ENCODE measurements at places on chromosomes 16 and 17.

GRCh38 chr16:57658130-57658877, 9.8 kb upstream of the ADGRG3 start:
- no peak for DNase-seq

- no peak for DNase-seq
Observed at GRCh38 chr17:74618451-74618850, 5.1 kb downstream of the CD300E start.

- DNase-seq, result no peak
Observed at GRCh38 chr17:50884439-50885311, 18.5 kb upstream of the TOB1 start.

DNA sequence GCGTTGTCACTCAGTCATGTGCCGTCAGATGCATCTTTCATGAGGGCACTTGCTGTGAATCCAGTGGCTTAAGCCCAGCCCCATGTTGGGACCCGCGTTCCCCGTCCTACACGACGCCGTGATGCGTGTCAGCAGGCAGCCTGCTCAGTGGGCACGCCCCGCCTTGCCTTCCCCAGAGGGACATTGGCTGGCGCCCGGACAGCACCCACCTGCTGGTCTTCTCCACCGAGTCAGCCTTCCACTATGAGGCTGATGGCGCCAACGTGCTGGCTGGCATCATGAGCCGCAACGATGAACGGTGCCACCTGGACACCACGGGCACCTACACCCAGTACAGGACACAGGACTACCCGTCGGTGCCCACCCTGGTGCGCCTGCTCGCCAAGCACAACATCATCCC, 8.8 kb downstream of the ITGB4 start:
- DNase-seq, result no peak

- DNase-seq, result no peak
Observed at GRCh38 chr17:65131946-65132345, 5.2 kb upstream of the RGS9 start.

GRCh38 chr17:77246110-77247047, 105.6 kb downstream of the SEC14L1 start:
- no peak for DNase-seq
